NCI-H1694 treated with DMSO at 0.1 percent for 48 hours (cell line): ENCODE measurements at places on chromosomes 12 and 14.

DNA sequence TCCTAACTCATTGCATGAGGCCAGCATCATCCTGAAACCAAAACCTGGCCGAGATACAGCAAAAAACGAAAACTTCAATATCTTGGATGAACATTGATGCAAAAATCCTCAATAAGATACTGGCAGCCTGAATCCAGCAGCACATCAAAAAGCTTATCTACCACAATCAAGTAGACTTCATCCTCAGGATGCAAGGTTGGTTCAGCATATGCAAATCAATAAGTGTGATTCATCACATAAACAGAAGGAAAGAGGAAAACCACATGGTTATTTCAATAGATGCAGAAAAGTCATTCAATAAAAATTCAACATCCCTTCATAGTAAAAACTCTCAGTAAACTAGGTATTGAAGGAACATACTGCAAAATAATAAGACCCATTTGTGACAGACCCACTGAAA, 56.5 kb upstream of the PPFIA2 start:
- no peak for DNase-seq

- DNase-seq: peak; percentile 77
These were observed 120.3 kb downstream of the VRK1 start for GRCh38 chr14:96917442-96917963.

- no peak for DNase-seq
These were observed 22.8 kb upstream of the FBXO33 start for GRCh38 chr14:39454906-39455539.

DNA sequence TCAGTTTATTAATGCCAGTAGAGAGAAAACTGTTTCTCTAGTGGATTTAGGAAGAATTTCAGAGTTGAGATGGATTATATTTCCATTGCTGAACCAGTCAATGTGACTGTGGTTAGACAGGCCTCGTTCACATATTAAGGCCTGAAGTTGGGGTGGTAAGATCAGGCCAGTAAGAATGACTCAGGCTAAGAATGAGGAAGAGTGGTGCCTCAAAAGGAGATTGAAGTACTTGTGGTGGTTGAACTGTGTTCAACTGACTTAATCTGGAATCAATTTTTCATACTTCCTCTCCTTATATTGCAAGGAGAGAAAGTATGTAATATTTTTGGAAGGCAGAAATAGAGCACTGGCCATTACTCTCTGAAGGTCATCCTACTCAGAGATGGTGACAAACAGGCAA, 37.8 kb upstream of the ATF7IP start:
- no peak for DNase-seq

GRCh38 chr12:127126260-127126628, 1140.7 kb upstream of the TMEM132C start:
- DNase-seq: no peak

- no peak for DNase-seq
These were observed 7.5 kb upstream of the DPF3 start for GRCh38 chr14:72901361-72901760.
